ENCODE measurements at places on chromosomes 4 and X.

DNA sequence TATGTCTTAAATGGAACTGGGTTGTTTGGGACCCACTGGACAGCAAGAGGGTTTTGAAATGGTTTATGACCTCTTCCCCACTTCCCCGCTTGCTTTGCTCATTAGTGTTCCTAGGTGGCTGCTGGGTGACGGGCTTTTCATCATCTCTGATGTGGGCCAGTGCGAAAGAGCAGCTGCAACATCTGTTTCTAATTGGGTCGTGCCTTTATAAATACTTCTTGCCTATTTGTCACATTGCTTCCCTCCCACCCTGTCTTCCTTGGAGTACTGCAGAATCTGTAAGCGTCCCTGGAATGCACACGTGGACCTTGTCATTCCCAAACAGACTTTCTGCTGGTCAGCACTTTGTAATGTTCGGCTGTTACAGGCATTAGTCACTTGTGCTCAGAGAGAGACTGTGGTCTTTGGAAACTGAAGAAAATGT, 35.2 kb downstream of the SEPTIN11 start:
- DNase-seq: no peak

DNA sequence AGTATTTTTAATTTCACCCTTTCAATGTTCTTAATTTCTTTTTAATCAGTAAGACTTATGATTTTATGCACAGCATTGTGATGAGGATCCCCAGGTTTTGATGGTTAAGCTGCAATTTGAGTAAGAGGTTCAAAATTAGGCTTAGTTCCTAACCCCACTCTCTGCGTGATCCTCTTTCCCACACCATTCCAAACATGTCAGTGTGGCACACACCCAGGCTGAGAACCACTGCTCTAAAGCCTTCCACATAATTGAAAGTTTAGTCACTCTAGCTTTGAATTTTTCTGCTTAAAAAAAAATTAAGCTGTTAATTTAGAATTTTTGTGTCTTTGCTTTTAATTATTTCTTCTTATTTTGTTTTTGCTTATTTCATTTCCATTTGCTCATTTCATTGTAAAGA, 68.8 kb upstream of the SLC7A11 start:
- no peak for DNase-seq

DNA sequence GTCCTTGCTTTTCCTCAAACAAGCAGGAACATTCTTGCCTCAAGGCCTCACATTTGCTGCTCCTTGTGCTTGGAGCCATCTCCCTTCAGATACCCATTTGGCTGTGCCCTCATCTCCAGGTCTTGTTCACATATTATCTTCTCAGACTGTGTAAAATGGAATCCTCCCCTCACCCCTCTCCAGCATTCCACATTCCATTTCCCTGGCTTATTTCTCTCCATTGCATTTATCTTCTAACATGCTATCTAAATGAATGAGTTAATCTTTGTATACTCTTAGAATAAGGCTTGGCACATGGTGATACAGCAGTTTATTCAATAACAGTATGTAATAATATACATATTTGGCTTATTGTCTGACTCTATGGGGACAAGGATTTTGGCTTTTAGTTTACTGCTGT, 8.8 kb upstream of the GALNT7 start:
- DNase-seq: no peak

GRCh38 chr4:174210354-174210753, 73.1 kb downstream of the FBXO8 start:
- DNase-seq: no peak

- DNase-seq: no peak
Observed at GRCh38 chrX:35842674-35843073, 44.5 kb downstream of the MAGEB16 start.

GRCh38 chrX:104522386-104522785, 43.6 kb upstream of the IL1RAPL2 start:
- no peak for DNase-seq

DNA sequence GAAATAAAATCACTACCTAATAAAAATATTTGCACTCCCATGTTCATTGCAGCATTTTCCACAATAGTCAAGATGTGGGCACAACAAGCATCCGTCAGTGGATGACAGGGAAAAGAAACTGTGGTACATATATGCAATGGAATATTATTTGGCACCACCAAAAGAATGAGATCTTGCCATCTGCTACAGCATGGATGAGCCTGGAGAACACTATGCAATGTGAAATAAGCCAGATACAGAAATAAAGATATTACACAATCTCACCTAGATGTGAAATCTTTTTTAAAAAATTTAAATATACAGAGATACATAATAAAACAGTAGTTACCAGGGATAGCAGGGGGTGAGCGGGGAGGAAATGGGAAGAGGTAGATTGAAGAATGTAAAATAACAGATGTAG, 44.8 kb downstream of the LDB2 start:
- no peak for DNase-seq

GRCh38 chrX:103615781-103616371, 8.1 kb downstream of the TCEAL3 start:
- no peak for DNase-seq

DNA sequence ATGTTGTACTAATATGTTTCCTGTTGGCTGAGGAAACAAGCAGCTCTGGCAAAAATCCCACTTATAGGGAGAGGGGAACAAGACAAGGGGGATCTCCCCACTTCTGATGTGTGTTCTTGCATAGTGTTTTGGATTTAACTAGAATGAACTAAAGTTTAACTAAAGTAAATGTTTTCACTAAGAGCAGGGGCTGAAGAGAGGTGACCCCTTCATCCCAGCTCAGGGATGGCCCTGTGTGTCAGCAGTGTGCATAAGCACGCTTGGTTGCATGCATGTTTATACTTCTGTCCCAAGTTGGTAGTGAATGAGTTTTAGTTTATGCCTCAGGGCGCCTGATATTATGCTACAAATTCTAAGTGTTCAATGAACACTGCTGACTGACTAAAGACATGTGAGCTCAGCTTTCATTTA, 169.4 kb downstream of the MGST2 start:
- DNase-seq: no peak

GRCh38 chrX:56397636-56398035, 165.5 kb downstream of the KLF8 start:
- DNase-seq: no peak

DNA sequence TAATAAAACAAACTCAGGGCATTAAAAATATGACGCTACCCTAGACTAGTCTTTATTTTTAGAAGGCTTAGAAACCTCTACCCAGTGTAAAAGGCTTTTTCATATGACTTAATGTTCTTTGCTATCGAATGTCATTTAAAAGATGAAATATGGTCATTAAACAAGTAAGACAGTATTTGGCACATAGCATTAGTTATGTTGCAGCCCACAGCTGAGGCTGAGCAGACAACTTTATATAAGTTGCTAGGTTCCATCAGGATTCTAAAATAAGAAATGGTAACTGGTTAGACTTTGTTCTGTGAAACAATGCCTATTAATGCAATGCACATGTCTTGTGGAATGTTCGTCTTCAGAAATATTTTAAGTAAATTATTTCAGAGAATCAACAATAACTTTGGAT, 10.4 kb upstream of the PRSS12 start:
- DNase-seq: no peak

- DNase-seq: no peak
Observed at GRCh38 chr4:88002786-88003185, 4.6 kb upstream of the PKD2 start.

DNA sequence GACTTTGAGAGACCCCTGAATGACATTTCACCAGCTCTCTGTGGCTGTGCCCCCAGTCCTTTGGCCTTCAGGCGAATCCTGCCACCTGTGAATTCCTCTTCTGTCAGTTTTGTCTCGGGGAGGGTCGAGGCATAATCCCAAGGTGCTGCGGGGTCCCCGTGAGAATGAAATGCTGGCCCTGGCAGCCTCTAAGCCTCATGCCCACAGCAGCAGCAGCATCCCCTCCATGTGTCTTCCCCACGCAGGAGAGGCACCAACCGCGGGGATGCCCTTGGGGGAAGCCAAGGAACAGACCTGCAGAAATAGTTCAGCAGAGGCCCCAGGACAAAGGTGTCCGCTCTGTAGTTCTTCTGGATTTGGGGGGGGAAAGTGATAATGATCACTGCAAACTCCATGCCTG, 104.8 kb downstream of the PHKA2 start:
- DNase-seq: no peak

GRCh38 chrX:12447448-12448064, 309.3 kb downstream of the FRMPD4 start:
- DNase-seq: no peak

GRCh38 chrX:3176439-3176820, 135.2 kb downstream of the ARSF start:
- no peak for DNase-seq

- DNase-seq: no peak
Observed at GRCh38 chrX:136868283-136869055, 12.1 kb downstream of the RBMX start.

GRCh38 chr4:54428940-54429339, 199.8 kb downstream of the PDGFRA start:
- no peak for DNase-seq

DNA sequence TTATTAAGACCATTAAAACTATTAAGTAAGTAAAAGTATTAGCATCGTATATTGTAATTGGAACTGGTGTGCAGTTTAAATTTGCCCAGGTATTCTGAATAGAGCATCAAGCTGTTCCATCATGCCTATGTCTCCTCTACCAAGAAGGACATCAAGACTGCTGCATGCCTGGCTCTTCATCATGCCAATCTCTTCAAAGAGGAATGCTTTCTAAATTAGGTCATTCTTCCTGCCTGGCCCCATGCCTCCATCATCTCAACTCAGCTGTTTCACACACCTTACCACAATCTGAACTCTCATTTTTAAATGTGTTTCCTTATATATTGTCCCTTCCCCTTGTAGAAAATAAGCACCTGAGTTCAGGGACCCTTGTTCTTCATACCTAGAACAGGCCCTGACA, 270.5 kb upstream of the PPARGC1A start:
- no peak for DNase-seq

- DNase-seq: no peak
Observed at GRCh38 chr4:42401171-42401570, 3.9 kb downstream of the SHISA3 start.

- no peak for DNase-seq
Observed at GRCh38 chr4:6134612-6135220, 65.6 kb downstream of the JAKMIP1 start.
